ENCODE measurements at places on chromosomes 6 and 20.

GRCh38 chr20:1015181-1015580 lies 13.1 kb upstream of the RSPO4 start:
- no peak for DNase-seq

- no peak for DNase-seq
These were observed 31.7 kb upstream of the GNRH2 start for GRCh38 chr20:3011752-3012151.

- no peak for DNase-seq
These were observed 197.7 kb downstream of the ARID1B start for GRCh38 chr6:156974830-156975261.

GRCh38 chr6:113529196-113529595 lies 327.9 kb upstream of the MARCKS start:
- no peak for DNase-seq

DNA sequence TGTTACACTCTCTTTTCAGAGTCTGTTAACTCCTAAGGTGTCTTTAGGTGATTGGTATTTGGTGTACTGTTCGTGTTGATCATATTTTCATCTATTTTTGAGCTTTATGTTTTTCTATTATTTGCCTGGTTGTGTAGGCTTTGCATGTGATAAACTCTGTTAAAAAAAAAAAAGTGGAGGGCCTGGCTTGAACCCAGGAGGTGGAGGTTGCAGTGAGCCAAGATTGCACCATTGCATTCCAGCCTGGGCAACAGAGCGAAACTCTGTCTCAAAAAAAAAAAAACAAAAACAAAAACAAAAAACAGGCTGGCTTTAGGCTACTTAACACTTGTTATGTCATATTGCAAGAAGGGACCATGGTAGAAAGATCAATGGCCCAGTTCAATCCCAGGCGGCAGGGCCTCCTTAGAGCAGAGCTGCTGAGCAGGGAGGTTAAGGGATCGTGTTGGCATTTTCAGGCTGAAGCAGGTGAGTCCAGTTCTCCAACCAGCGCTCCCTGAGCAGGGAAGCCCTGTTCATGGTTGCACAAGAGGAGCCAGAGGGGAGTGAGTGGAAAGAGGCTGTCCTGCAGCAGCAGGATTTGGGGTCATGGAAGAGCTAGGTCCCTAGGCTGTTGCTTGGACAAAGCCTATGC lies 8.5 kb downstream of the PYGB start:
- no peak for DNase-seq

GRCh38 chr6:42200035-42200434 lies 5.3 kb upstream of the GUCA1B start:
- DNase-seq, result no peak

DNA sequence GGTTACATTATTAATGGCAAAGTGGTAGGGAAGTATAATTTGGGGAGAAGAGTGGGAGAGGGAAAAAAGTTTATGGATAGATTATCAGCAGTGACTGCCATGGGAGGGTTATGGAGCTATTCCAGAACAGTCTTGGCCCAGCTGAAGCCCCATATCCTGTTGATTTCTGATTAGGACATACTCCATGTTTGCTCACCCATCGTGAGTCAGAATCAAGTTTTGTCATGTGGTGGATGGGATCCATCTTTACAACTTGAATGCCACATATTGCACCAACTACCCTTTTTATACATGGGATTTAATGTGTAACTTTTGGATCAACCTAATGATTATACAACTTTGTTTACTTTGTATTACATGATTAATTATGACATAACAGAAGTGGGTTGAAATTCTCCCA lies 217.0 kb downstream of the HAO1 start:
- DNase-seq, result no peak

DNA sequence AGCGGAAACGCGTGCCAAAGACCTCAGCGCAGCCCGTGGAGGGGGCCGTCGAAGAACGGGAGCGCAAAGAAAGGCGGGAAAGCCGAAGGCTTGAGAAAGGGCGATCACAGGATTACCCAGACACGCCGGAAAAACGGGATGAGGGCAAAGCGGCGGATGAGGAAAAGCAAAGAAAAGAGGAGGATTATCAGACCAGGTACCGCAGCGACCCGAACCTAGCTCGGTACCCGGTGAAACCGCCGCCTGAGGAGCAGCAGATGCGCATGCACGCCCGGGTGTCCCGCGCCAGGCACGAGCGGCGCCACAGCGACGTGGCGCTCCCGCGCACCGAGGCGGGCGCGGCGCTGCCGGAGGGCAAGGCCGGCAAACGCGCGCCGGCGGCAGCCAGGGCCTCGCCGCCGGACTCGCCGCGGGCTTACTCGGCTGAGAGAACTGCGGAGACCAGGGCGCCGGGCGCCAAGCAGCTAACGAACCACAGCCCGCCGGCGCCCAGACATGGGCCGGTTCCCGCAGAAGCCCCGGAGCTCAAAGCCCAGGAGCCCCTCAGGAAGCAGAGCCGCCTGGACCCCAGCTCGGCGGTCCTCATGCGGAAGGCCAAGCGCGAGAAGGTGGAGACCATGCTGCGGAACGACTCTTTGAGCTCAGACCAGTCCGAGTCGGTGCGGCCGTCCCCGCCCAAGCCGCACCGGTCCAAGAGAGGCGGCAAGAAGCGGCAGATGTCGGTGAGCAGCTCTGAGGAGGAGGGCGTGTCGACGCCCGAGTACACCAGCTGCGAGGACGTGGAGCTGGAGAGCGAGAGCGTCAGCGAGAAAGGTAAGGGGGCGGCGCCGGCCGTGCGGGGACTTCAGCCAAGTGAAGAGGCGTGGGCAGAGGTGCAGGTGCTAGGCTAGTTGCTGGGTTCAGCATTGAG lies 296.2 kb downstream of the RIMS1 start:
- no peak for DNase-seq

DNA sequence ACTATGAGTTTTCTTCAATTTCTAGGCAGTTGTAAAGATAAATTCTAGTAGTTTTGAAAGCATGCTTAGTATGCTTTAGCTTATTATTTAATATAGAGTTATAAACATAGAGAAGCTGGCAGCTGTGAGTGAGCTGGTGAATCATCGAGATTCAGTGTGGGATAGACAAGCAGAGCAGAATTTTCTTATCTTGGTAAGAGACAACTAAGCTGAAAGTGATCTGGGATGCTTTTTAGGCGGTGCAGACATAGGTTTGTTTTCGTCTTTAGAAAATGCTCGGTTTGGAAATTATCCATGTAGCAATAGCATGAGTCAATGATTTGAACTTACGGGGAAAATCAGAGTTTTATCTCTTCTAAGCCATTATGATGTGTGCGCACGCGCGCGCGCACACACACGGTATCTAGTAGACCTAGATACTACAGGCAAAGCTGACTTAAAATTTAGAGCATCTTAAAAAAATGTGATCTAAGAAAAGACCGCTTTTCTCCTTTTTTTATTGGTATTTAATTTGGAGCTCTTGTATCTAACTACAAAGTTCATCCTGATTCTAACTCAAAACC lies 128.3 kb upstream of the MAP3K7 start:
- DNase-seq, result no peak

DNA sequence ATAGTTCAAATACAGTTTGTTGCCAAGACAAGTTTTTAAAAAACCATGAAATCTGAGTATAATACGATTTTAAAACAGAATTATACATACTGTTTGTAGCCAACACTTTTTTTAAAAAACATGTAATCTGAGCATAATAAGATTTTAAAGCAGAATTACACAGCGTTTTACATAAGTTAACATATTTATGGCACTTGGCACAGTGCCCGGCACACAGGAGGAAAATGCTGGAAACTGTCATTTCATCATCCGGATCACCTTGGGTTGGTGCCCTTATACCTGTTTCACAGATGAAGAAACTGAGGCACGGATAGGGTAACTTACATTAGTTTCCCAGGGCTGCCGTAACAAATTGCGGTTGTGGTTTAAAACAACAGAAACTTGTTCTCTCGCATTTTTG lies 193.0 kb downstream of the BMP7 start:
- no peak for DNase-seq

DNA sequence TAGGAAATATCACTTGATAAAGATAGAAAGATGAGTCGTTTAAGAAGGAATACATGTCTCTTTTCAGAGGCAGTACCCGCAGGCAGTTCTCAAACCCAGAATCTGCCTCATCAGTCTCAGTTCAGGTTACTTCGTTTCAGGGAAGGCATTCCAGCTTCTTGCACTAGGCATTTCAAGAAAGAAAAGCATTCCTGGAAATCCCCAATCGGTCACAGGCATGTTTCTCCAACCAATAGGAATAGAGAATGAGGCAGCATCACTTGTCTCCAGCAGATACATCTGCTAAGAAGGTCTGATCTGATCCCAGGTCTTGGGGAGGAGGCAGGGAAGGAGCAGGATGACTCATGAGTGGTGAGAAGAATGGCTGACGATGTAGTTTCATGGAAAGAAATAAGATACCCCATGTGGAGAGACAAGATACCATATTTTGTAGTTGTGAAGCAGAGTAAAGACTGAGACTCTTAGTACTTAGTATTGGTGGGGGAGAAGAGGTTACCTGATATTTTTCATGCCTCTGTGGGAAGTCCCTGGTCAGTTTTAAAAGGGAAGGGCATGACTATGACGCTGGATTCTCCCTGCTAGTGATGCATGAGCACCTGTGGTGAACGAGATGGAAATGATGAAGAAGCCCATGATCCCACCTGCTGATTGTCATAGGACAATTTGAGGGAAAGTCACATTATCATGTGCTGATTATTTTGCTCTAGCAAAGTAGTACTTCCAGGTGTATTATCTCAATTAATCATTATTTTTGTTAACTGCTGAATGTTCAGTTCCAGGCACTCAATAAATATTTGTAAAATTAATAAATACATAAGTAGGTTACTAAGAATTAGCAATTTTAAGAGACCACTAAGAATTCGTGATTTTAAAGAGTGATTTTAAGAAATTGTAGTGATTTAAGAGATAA lies 20.3 kb upstream of the HLA-DRB1 start:
- peak; percentile 52 for DNase-seq

- no peak for DNase-seq
These were observed 77.9 kb upstream of the B3GAT2 start for GRCh38 chr6:71034563-71035345.

GRCh38 chr6:26372308-26373144 lies 7.5 kb downstream of the BTN3A2 start:
- no peak for DNase-seq

- DNase-seq, result no peak
These were observed 50.7 kb upstream of the FERMT1 start for GRCh38 chr20:6173481-6173880.

DNA sequence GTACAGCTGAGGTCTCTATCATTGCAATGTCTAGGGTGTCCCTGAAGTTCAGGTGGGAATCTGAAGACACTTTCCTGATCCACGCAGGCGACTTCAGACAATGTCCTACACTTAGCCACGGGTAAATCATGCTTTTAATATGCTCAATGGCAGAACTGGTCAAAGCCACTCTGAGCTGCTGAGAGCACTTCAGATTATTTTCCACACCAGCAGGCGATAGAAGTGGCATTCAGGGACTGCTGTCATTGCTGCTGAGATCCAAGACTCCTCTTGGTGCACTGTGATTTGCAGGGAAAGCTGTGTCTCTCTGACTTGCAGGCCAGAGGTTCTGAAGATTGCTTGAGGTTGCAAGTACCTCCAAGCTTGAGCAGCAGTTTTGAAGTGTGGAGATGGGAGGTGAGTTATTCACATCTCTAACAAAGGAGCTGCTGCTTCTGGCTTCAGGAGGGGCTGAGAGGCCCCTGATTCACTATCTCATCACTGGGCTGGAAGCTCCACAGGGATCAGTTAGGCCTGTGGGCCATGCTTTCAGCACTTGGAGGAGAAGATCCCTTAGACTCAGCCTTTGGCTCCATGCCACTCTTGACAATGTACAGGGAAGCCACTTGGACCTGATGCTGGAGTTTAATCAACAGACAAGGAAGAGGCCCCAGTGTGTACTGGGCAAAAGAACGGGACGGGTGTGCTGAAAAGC lies 2.9 kb upstream of the SSTR4 start:
- DNase-seq, result no peak

- peak; percentile 7 for DNase-seq
These were observed 743 bp downstream of the CMTR1 start for GRCh38 chr6:37433657-37434271.

GRCh38 chr20:53660078-53660909 lies 66.7 kb upstream of the ZNF217 start:
- peak; percentile 21 for DNase-seq

DNA sequence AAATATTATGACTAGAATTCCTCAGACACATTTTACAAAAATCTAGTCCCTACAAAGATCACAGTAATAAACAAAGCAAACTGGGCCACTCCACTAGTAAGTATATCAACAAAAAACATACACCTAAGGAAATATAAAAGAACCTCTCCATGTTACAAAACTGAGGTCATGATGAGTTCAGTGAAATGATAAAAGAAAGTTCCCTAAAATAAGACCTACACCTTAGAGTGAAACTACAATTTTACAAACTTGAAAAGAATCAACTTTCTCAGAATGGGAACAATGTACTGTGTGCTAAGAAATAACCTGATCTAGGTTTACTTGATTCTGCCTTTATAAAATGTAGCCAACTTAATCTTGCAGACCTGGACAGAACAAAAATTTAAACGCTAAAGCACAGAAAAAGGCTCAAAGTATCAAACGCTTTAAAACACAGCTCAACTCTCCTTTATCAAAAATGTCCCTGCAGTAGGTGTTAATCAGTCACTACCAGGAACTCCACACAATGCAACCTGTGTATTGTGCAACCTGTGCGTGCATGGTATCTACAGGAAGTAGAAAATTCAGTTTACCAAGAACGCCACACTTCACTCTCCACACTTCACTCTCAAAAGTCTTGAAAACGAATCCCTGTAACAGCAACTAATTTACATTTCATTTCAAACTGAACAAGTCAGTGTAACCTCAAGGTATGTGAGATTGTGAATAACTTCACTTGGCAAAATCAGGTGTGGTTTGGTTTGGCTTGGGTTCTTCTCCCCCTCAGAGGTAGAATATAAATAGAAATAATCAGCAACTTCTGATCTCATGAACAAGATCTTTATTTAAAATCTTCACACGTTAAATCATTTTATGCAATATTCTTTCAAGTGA lies 1.8 kb downstream of the RALGAPA2 start:
- peak; percentile 46 for DNase-seq

DNA sequence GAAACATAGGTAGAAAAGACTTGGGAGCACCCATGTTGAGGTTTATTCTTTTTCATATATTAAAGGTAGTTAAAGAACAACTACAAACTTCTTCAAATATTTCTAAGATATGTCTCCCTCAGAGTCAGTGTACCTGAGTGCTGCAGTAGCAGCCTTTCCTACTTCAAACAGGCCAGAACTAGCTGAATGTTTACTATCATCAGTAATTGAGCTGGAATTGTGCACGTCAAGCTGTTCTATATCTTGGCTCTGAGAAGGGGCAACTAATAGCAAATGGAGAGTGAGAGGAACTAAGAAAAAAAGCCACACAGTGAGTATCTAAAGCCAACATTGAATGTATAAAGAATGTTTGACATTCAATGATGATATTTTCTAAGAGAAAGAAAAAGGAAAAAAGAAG lies 21.7 kb downstream of the MTCL3 start:
- no peak for DNase-seq

DNA sequence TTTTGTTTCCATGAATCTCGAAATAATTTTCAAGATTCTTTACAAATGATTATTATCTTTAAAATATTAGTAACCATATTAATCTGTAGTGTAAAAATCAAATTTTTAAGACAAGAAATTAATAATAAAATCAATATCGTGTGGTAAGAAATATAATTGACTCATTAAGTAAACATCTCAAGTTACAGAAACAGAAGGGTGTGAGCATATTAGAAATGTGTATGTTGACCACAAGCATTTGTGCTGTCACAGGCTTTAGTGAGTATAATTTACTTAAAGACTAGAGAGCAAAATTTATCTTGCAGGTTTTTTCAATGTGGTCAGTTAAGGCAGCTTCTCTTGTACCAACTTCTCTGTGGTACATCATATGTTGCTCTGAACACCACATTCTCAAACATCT lies 566.5 kb upstream of the IRAK1BP1 start:
- no peak for DNase-seq

GRCh38 chr6:84447651-84448050 lies 220.2 kb upstream of the CEP162 start:
- no peak for DNase-seq

Measured in naive thymus-derived CD8-positive, alpha-beta T cell (primary cell).